ENCODE measurements at places on chromosomes 1 and 21.

DNA sequence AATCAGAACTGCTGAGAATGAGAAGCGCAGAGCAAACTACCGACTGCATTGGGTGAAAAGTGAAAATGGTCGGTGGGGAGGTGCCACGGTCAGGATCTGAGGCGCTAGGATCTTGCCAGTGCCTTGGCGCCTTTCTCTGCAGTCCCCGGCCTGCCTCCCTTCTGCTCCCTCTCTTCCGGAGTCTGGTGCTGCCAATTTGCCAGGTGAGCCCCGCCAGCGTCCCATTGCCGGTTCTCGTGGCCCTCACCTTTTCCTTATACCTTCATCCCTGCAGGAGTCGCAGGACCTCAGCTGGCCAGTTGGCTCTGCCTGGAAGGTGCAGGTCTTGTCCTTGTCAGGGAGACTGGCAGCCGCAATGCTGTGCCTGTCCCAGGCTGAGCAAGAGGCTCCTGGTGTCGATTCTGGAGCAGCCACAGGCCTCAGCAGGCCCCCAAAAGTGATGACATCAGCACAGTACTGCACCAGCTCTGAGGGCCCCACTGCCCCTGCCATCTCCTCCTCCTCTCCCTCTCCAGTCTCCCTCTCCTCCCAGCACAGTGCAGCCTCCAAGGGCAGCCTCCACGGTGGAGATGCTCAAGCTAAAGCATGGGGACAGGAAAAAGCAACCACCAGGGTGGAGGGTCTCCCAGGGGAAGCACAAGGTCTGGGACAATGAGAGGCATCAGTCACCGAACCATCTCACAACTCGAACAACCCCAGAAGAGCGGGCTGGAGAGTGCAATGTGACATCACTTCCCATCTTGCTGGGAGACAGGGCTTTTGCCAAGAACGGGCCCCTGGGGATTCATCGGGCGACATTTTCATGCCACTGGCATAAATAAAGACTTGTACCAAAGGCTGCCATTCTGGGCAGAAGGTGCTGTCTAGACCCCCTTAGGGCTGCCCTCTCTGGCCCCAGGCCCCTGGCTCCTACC is 37.1 kb upstream of the H6PD start:
- no peak for DNase-seq

GRCh38 chr1:103960045-103960444 is 210.3 kb downstream of the AMY1C start:
- DNase-seq = no peak

GRCh38 chr1:241560146-241560848 is 28.1 kb downstream of the KMO start:
- DNase-seq = no peak

- DNase-seq = no peak
These were observed 55.5 kb downstream of the ECE1 start for GRCh38 chr1:21234779-21235178.

DNA sequence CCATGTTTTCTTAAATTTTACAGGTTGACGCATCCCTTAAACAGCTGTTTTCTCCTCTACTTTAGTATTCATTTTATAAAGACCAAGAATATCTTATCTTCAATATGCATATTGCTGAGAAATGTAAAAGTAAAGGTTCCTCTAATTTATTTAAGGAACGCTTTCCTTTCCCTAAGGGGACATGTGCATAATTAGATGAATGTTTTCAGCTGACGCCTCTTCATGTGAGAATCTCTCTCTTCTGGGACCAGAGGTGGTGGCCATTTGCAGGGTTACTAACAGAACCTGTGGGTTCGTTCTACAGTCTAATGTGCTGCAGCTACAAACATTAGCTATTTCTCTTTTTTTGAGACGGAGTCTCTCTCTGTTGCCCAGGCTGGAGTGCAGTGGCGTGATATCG is 147.7 kb upstream of the L1TD1 start:
- no peak for DNase-seq

DNA sequence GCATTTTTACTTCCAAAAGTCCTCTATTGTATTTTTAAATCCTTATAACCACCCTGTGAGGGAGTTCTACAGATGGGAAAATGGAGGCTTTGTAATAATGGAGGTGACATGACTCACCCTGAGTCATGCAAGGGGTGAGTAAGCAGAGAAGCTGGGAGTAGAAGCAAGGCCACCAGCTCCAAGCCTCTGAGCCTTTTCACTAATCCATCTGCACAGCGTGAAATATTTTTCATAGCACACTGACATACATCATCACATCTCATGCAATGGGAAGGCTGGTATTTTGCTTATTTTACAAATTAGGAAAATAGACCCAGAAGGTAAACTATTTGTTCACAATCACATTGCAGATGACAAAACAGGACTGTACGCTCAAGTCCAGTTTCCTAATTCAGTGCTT is 96.9 kb downstream of the KCNH1 start:
- DNase-seq = no peak

All from Jurkat, Clone E6-1 (cell line).